Activated naive CD4-positive, alpha-beta T cell (primary cell): ENCODE measurements at places on chromosomes 2 and 18.
A peak's percentile ranks its signal among the peaks of the same experiment; 100 is the strongest.

DNA sequence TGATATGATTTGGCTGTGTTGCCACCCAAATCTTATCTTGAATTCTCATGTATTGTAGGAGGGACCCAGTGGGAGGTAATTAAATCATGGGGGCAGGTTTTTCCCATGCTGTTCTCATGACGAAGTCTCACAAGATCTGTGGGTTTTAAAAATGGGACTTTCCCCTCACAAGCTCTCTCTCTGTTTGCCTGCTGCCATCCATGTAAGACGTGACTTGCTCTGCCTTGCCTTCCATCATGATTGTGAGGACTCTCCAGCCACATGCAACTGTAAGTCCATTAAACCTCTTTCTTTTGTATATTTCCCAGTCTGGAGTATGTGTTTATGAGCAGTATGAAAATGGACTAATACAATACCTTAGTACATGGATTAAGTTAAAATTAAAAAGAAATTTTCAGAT lies 1094.7 kb upstream of the SLC39A10 start:
- no peak for DNase-seq

DNA sequence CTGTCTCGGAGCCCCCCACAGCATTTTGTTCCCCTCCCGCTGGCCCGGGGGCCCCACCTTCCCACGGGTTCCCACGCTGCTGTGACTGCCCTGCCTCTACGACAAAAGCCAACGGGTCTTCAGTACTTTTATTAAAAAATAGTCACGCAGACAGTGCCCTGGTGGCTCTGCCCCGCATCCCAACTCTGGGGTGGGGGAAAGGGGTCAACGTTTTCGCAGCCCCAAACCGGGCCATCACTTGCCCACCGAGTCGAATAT lies 1.0 kb downstream of the UCN start:
- DNase-seq: no peak

GRCh38 chr2:142572346-142573132 lies 304.9 kb upstream of the KYNU start:
- DNase-seq: no peak

- no peak for DNase-seq
These were observed 19.1 kb downstream of the KLHL14 start for GRCh38 chr18:32753656-32754260.

- no peak for DNase-seq
These were observed 429.3 kb upstream of the VRK2 start for GRCh38 chr2:57617318-57617717.

- DNase-seq: no peak
These were observed 6.2 kb downstream of the ODC1 start for GRCh38 chr2:10441948-10442347.

GRCh38 chr2:224041554-224041953 lies 2.5 kb upstream of the SERPINE2 start:
- DNase-seq: no peak

- no peak for DNase-seq
These were observed 64.6 kb downstream of the THNSL2 start for GRCh38 chr2:88234760-88235159.

DNA sequence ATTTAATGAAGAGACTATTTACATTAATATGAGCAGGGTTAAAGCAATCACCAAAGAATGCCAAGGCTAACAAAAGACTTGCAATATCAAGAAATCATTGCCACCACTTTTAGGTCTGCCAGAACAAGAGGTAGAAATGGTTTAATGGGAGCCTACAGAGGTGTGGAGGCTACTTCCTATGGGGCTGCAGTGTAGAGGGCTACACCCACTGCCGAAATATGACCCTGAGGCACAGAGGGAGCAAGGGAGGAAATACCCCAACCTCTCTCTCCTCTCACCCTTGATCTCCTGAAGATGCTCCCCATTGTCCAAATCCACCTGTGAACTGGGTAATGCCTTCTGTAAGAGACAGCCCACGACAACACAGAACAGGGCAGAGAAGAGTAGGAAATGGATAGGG lies 315.4 kb downstream of the SMAD2 start:
- DNase-seq: no peak

DNA sequence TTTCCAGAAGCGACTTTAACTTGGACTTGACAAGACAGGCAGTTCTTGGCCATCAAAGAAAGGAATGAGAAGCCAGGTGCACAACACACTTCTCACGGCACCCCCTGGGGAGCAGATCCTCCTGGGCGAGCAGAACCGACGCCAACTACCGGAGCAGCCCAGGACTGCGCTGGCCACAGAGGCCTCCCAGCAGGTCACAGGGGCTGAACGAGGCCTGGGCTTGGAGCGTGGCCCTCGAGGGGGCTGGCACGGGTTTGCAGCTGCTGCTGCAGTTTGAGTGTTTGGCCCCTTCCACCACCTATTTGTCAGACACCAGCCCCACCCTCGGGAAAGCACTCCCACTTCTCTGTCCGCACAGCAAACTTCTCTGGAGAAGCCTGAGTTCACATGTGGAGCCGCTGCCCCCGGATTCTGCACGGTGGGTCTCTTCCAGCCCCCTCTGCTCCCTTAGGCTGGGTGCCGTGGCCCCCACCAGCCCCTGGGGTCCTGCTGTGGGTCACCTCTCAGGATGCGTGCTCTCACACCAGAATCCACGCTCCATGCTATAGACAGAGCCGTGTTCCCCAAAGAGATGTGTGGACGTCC lies 306.7 kb upstream of the SALL3 start:
- no peak for DNase-seq

GRCh38 chr2:173669271-173669853 lies 295.8 kb downstream of the SP3 start:
- DNase-seq: no peak

DNA sequence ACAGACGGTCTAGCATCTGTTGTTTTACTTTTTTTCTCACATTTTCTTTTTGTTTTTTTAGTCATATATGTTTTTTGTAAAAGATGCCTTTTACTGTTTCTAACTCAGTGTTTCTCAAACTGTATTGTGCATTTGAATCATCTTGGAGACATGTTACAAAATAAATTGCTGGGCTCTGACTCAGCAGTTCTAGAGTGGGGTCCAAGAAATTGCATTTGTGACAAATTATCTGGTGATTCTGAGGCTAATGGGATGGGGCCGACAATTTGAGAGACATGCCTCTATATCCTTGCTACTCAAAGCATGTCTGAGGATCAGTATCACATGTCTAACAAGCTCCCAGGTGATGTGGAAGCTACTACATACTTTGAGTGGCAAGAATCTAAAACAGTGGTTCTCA lies 478.8 kb downstream of the PLCL1 start:
- DNase-seq: no peak

GRCh38 chr18:21112140-21112473 lies 494 bp upstream of the ROCK1 start:
- DNase-seq: peak; percentile 40

DNA sequence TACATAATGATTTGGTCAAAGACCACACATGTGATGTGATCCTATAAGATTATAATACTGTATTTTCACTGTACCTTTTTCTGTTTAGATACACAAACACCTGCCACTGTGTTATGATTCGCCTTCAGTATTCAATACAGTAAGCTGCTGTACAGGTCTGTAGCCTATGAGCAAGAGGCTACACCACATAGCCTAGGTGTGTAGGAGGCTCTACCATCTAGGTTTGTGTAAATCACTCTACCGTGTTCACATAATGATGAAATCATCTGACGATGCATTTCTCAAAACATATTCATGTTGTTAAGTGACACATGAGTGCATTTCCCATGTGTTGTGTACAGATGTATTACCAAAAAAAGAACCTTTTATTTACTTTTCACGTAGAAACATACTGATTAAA lies 74.5 kb downstream of the USP40 start:
- DNase-seq: no peak

DNA sequence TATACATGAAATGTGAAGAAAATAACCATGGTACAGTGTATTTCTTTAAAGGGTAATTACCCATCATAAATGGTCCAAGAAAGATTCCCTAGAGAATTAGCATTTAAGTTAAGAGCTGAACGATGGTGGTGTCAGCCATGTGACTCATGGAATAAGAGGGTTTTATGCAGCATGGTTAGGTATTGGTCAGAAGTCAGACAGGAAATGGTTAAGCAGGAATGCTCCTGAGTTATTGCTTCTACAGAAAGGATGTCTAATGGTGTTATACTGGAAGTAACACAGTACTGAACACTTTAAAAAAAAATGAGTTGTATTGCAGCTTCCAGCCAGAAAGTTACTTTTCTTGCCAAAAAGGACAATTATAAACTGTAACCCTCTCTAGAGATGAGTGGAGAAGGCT lies 72.7 kb upstream of the UBE2E3 start:
- DNase-seq: no peak

DNA sequence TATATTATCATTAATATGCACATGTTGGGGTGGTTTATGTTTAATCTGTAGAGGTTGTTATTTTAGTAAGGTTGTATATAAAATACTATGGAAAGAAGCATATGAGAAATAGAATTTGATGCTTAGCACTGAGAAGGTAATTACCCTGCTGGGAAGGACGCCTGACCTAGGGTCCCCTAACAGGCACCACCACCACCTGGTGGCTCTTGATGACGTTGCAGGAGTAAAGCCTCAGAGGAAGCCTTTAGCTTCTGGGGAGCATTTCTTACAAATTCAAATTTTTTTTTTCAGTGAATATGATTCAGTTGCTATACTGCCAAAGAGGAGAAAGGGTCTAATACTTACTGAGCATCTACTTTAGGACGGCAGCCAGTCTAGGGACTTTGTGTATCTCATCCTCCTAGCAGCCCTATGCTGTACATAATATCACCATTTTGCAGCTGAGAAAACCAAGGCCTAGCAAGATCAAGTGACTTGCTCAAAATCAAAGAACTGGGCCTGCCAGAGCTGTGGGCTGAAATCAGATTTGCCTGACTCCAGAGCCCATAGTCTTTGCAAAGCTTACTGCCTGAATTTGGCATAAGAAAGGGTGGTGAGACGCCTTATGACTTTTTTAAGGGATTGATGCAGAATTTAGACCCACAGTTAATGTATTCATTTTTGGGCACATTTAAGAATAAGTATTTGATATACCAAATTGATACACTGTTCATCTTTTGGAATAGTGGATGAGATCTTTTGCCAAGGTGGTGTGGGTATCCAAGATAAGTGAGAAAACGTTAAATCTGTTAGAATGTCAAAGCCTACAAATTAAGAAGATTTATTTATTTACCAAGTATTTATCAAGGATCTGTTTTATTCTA lies 78.8 kb upstream of the GAREM1 start:
- no peak for DNase-seq

GRCh38 chr2:191931329-191931728 lies 84.4 kb upstream of the CAVIN2 start:
- DNase-seq: no peak

DNA sequence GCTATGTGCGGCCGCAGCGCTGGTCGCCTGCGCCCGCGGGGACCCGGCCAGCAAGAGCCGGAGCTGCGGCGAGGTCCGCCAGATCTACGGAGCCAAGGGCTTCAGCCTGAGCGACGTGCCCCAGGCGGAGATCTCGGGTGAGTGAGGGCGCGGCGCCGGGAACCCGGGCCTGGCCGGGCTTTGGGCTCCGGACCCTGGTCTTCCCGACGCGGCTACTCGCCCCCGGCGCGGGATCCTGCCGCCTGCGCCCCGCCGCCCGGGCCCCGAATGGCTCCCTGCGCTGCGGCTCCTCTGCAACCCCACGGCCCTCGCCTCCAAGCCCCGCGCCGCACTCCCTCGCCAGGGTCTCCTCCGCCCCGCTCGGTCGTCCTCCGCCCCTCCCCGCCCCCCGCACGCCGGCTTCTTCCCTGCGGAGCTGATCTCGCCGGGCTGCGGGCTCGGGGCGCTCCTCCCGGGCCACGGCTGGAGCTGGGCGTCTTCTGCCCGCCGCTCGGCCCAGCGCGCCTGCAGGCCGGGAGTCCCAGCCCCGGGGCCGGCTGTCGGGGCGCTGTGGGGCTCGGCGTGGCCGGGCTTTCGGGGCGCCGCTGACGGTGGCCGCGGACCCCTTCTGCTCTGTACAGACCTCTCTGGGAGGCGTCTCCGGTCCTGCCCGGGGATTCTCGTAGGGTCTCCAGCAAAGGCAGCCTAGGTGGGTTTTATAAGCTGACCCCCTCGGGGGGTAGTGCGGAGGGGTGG lies 652 bp downstream of the GPC1 start:
- DNase-seq: no peak

DNA sequence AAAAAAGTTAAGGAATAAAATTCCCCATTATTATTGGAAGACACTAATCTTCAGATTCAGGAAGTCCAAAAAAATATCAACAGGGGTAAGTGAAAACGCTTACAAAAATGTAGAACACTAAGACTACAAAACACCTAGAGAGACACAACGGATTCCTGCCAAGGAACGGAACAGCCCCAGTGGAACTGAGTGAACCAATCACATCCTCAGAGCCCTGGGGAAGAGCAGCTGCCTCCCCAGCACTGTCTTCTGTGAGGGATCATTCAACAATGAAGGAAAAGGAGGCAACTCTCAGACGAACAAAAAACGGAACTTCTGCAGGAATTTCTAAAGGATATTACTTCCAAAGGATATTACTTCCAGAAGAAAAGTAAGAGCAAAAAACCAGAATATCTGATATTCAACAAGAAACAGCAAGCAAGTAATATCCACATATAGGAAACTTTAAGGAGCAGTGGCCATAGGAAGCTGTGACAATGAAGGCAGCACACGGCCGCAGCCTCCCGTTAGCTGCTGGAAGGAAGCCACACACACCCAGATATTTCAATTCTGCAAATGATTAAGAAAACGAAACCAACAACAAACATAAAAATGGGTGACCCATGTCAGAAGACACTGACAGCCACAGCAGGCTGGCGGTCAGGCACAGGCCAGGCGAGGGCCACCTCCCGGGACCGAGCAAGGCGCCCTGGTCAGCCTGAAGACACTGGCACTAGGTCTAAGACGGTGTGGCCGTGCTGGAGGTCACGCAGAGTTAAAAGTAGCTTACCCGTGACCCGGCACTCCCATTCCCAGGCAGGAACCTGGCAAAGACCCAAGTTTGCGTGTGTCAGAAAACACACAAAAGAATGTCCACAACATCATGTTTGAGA lies 81.8 kb downstream of the HDAC4 start:
- no peak for DNase-seq

- no peak for DNase-seq
These were observed 55.4 kb downstream of the RTP5 start for GRCh38 chr2:241924909-241925250.

DNA sequence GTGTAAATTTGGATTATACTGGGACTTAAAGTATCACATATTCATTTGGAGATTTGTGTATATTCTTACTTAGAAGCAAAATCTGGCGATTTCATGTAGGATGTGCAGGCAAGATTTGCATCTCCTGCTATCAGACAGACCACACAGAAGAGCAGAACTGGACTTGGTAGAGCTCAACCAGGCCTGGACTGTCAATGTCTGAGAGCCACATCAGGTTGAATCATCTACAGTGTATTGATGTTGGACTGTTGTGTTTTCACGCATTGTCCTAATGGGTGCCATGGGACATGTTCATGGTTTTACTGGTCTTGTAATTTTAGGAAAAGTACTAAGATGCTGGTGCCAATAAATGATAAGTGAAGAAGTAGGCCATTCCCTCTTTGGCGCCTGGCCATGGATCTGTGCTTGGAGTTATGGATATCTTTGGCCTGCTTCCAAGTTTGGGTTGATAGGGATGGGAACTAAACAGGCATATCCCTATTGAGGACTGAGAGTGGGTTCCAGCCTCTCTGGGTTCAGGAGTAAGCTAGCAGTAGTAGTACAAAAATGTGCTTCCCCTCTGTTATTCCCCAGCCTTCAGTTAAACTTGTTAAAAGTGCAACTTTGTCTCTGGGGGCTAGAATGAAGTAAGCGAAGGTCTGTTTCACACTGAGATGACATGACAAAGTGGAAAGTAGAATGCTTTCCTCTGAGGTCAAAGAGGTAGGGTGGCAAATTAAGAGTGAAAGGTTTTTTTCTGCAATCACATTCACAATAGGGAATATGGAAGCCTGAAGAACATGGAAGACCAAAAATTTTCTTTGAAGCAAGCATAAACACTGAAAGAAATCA lies 49.2 kb upstream of the NEMP2 start:
- no peak for DNase-seq

GRCh38 chr2:61713457-61713856 lies 140.4 kb downstream of the FAM161A start:
- no peak for DNase-seq
